Fibroblast of lung (primary cell): ENCODE measurements at places on chromosomes 1 and 21.

DNA sequence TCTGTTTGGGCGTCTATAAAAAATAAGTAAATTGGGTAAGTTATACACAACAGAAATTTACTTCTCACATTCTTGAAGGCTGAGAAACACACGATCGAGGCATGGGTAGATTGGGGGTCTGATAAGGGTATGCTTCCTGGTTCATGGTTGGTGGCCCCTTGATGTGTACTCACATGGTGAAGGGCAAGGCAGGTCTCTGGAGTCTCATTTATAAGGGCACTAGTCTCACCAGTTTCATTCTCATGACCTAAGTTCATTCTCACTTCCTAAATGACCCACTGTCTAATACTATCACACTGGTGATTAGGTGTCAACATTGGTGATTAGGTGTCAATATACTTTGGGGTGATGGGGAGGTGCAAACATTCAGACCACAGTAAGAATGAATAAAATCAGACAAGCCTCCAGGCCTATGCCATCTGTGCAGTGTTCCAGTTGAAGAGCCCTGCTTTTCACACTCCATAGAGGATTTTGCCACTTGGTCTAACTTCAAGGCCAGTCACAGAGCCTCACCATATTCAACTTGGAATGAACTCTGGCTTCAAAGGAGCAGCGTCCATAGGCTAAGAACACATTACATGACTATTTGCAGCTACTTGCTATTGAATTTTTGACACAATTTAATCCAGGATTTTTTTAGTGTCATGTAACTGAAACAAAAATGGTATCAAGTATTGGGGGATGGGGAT is 2.5 kb upstream of the GBP4 start:
- H3K4me1 ChIP-seq: no peaks in the 10 kb centered on the region

- DNase-seq: no peak
- peaks cover 12% of the 10 kb centered on the region for H3K27me3 ChIP-seq
- H3K4me1 ChIP-seq: peaks cover 12% of the 10 kb centered on the region
- no peak overlapping the region for H3K4me3 ChIP-seq
- H3K36me3 ChIP-seq: no peaks in the 10 kb centered on the region
Observed at GRCh38 chr1:20431176-20431460, 54.9 kb downstream of the CAMK2N1 start.

- no peaks in the 10 kb centered on the region for H3K36me3 ChIP-seq
- H3K4me3 ChIP-seq: no peak overlapping the region
- peaks cover 6% of the 10 kb centered on the region for H3K4me1 ChIP-seq
Observed at GRCh38 chr1:25683177-25683576, 66.6 kb downstream of the MAN1C1 start.

- no peak for DNase-seq
- no peak overlapping the region for H3K27ac ChIP-seq
- H3K4me3 ChIP-seq: no peak overlapping the region
- H3K4me1 ChIP-seq: no peaks in the 10 kb centered on the region
Observed at GRCh38 chr21:31449921-31450535, 106.0 kb upstream of the TIAM1 start.

GRCh38 chr21:33388188-33388587 is 15.0 kb upstream of the IFNGR2 start:
- H3K27ac ChIP-seq: no peak overlapping the region
- H3K27me3 ChIP-seq: no peaks in the 10 kb centered on the region
- H3K4me3 ChIP-seq: no peak overlapping the region
- peaks cover 2% of the 10 kb centered on the region for H3K4me1 ChIP-seq
- no peak for DNase-seq

GRCh38 chr21:42209801-42210479 is 9.0 kb upstream of the ABCG1 start:
- H3K27ac ChIP-seq: no peak overlapping the region
- no peaks in the 10 kb centered on the region for H3K4me1 ChIP-seq
- H3K4me3 ChIP-seq: no peak overlapping the region

DNA sequence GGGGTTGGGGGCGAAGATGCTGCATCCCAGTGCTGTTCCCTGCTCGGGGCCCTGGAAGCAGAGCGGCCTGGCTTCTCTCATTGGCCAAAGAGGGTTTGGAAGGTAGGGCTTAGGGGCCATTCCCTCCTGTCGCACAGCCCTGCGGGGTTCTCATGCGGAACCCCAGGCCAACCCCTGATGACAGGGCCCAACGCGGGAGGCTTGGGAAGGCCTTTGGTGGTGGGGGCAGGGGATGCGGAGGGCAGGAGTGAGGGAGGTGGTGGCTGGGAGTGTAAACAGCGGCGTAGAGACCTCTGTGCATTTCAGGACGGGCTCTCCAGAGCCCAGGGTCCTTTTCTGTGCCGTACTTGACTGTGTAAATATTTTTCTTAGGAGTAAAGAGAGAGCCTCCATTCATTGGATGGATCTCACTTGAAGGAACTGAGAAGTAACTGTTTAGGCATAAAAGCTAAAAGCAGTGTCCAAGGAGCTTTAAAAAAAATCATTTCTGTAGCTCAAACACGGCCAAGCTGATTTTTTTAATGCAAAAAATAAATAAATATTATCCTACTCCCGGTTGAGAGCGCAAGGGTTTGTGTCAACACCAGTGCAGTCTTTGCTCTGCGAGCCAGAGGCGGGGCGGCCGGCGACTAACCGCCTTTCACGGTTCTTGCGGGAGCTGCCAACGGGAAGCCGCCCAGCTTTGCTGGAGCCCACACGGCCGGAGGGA is 169.1 kb downstream of the PRDM16 start:
- no peaks in the 10 kb centered on the region for H3K4me1 ChIP-seq
- no peaks in the 10 kb centered on the region for H3K36me3 ChIP-seq
- no peaks in the 10 kb centered on the region for H3K27me3 ChIP-seq
- H3K27ac ChIP-seq: no peak overlapping the region

GRCh38 chr1:56586502-56586901 is 7.1 kb upstream of the PLPP3 start:
- H3K27me3 ChIP-seq: no peaks in the 10 kb centered on the region
- H3K36me3 ChIP-seq: no peaks in the 10 kb centered on the region
- peaks cover 2% of the 10 kb centered on the region for H3K4me1 ChIP-seq

DNA sequence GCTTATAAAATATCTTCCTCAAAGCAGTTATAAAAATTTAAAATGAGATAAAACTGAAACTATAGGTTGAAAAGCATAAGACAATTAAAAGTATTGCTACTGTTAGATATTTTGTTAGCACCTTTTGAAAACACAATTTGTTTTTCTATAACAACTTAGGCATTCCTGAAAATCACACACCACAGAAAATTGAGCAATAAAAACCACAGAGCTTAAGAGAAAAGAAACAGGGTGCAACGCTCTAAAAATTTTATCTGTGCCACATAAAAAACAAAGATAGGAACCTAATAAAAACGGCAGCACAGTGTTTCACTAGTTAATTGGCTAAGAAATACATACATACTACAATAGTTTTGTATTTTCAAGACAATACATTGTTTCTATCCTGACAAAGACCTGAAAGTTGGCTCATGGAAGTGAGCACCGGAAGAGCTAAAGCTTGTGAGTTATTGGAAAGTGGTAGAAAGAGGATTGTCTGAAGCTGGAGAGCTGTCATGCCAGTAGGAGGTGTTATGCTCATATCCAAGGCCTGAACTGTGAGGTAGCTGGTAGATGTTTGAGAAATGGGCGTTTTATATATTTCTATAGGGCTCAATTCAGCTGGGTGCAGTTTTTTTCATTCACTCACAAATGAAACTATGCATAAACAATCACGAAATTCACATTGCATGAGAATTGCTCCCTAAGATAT is 45.8 kb downstream of the RGS7 start:
- no peaks in the 10 kb centered on the region for H3K36me3 ChIP-seq
- no peak overlapping the region for H3K27ac ChIP-seq
- no peak for DNase-seq
- H3K4me3 ChIP-seq: no peak overlapping the region
- no peaks in the 10 kb centered on the region for H3K27me3 ChIP-seq

GRCh38 chr1:27646676-27647075 is 11.7 kb upstream of the FGR start:
- H3K27ac ChIP-seq: no peak overlapping the region
- DNase-seq: peak; percentile 44
- H3K4me3 ChIP-seq: no peak overlapping the region
- no peaks in the 10 kb centered on the region for H3K27me3 ChIP-seq

DNA sequence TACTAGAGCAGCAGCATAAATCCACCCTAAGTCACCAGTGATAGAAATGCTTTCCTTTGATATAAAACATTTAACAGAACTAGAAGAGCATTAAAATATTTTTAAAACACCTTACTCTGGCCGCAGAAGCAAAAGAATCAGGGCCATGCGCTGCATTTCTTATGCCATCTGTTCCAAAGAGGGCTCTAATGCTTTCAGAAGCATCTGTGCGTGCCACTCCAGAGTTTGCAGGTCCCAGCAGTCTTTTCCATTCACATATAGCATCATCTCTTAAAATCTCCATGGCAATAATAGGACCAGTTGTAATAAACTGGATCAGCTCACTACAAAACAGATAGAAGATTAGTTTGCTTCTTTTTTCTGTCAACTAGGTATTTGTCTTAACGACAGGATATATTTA is 69.2 kb downstream of the NME7 start:
- no peaks in the 10 kb centered on the region for H3K4me1 ChIP-seq
- no peak for DNase-seq
- no peaks in the 10 kb centered on the region for H3K27me3 ChIP-seq

DNA sequence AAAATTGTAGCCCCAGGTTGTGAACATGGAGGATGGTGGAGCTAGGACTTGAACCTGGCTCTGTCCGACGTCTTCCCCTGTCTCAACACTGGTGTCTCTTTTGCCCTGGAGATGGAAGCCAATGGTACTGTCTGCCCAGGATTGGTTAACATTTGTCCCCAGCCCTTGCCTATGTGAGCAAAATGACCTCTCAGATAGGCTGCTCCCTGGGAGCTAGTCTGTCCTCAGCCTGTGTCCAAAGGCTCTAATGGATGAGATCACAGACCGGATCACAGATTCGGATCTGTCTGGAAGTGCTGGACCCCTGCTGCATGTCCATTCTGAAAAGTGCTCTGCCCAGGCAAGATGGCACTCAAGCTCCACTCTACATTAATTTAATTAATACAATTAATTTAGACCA is 394.4 kb upstream of the VAMP3 start:
- no peak overlapping the region for H3K4me3 ChIP-seq
- no peak for DNase-seq
- H3K27me3 ChIP-seq: no peaks in the 10 kb centered on the region
- H3K36me3 ChIP-seq: no peaks in the 10 kb centered on the region
- H3K4me1 ChIP-seq: peaks cover 3% of the 10 kb centered on the region

DNA sequence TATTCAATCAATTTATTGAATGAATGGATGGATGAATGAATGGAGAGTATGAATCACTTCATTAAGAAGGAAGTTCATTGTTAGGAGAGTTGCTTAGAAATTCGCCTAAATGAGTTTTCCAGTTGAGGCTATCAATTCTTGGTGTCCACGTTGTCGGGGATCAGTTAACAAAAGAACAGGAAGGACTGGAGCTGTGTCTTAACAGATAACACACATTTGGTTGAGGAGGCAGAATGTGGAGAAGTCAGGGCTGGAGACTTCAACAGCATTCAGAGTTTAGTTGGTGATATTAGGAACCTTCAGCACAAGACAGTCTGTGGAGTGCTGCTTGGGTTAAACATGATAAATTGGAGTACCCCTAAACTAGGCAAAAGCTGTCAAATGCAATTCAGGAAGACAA is 33.7 kb downstream of the ZBTB18 start:
- H3K36me3 ChIP-seq: no peaks in the 10 kb centered on the region
- H3K4me1 ChIP-seq: no peaks in the 10 kb centered on the region
- DNase-seq: no peak
- no peak overlapping the region for H3K27ac ChIP-seq
